ENCODE measurements at places on chromosomes 5 and 9. TPM values are rescaled to one million over a fixed set of nuclear protein-coding genes. Genes with fewer than 3 reads are reported as not detected.

DNA sequence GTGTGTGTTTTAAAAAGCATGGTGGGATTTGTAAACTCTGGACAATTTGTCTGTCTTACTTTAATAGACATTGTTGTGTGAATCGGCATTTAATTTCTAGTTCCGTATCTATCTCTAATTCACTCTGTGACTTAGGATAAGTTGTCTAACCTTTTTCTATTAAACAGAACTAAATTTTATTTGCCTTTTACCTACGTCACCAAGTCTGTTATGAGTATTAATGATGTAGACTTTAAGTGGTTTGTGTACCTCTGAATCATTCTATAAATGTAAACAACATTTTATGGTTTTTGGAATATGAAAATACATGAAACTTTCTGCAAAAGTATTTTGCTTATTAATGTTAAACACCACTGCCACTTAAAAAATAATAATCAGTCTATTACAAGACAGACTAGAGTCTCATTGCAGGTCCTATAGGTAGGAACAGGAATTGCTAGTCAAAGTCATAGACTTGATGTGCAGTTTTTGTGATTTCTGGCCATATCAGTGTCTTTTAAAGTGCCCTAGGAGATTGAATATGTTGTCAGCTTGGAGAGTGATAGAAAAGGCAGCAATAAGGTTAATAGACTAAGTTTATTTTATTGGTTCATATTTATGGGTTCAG, 5.6 kb downstream of the RBM27 start:
- DNase-seq, result no peak

The LMNB1 gene
- 31.6 TPM for total RNA-seq

The MYORG gene
- 2.4 TPM for total RNA-seq

GRCh38 chr5:18487928-18488480, 853.7 kb downstream of the TAF11L14 start:
- H3K36me3 ChIP-seq, result no peaks in the 10 kb centered on the region
- peaks cover 7% of the 10 kb centered on the region for H3K4me1 ChIP-seq
- no peaks in the 10 kb centered on the region for H3K27me3 ChIP-seq
- DNase-seq, result no peak

The NTRK2 gene
- not detected for total RNA-seq

- no peak overlapping the region for H3K4me3 ChIP-seq
- no peak overlapping the region for H3K27ac ChIP-seq
- no peaks in the 10 kb centered on the region for H3K4me1 ChIP-seq
- H3K36me3 ChIP-seq, result no peaks in the 10 kb centered on the region
Observed at GRCh38 chr5:157159209-157159751, 6.8 kb downstream of the GARIN3 start.

The PHPT1 gene
- 173 TPM for total RNA-seq

- H3K4me3 ChIP-seq, result no peak overlapping the region
- peaks cover 68% of the 10 kb centered on the region for H3K27me3 ChIP-seq
- DNase-seq, result no peak
- no peaks in the 10 kb centered on the region for H3K36me3 ChIP-seq
Observed at GRCh38 chr9:93941493-93941892, 13.7 kb downstream of the BARX1 start.

- peaks cover 13% of the 10 kb centered on the region for H3K4me1 ChIP-seq
- peak; percentile 65 for DNase-seq
- H3K36me3 ChIP-seq, result peaks cover 7% of the 10 kb centered on the region
- no peaks in the 10 kb centered on the region for H3K27me3 ChIP-seq
Observed at GRCh38 chr5:73786043-73786831, 160.2 kb downstream of the ARHGEF28 start.

GRCh38 chr5:156942064-156942463, 21.0 kb downstream of the TIMD4 start:
- no peak for DNase-seq
- H3K4me1 ChIP-seq, result no peaks in the 10 kb centered on the region
- peaks cover 22% of the 10 kb centered on the region for H3K27me3 ChIP-seq
- H3K36me3 ChIP-seq, result no peaks in the 10 kb centered on the region
- H3K27ac ChIP-seq, result no peak overlapping the region

The FYB1 gene
- 0.32 TPM for total RNA-seq

The PTPN3 gene
- 6.3 TPM for total RNA-seq

DNA sequence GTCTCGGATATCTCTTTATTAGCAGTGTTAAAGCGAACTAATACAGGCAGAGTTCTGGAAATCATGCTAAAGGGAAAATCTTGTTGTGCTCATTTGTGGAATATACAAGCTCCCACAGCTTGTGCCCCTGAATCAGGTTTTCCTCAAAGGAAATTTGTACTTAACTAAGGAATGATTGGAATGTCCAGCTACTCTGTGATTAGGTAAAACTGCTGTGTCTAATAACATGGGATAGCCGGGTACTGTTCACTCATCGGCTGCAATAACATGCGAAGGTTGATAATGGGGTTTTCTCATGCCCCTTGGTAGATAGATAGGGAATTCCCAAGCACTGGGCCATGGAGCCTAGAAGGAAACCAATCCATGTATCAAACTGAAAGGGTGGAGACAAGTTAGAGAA, 306.7 kb downstream of the NR2F1-AS1 start:
- H3K27me3 ChIP-seq, result no peaks in the 10 kb centered on the region
- H3K4me1 ChIP-seq, result peaks cover 8% of the 10 kb centered on the region
- H3K36me3 ChIP-seq, result no peaks in the 10 kb centered on the region
- DNase-seq, result peak; percentile 31

- no peaks in the 10 kb centered on the region for H3K36me3 ChIP-seq
- H3K4me1 ChIP-seq, result no peaks in the 10 kb centered on the region
- H3K27ac ChIP-seq, result no peak overlapping the region
- no peak for DNase-seq
- H3K4me3 ChIP-seq, result no peak overlapping the region
Observed at GRCh38 chr5:131229623-131230022, 34.2 kb upstream of the CDC42SE2 start.

The PAEP gene
- not detected for total RNA-seq

The INSL4 gene
- total RNA-seq, result not detected

- H3K27ac ChIP-seq, result peak overlapping the region; percentile 100
- peak overlapping the region; percentile 98 for H3K4me3 ChIP-seq
- H3K4me1 ChIP-seq, result peaks cover 10% of the 10 kb centered on the region
Observed at GRCh38 chr9:136481558-136481957, 1.3 kb downstream of the SEC16A start.

DNA sequence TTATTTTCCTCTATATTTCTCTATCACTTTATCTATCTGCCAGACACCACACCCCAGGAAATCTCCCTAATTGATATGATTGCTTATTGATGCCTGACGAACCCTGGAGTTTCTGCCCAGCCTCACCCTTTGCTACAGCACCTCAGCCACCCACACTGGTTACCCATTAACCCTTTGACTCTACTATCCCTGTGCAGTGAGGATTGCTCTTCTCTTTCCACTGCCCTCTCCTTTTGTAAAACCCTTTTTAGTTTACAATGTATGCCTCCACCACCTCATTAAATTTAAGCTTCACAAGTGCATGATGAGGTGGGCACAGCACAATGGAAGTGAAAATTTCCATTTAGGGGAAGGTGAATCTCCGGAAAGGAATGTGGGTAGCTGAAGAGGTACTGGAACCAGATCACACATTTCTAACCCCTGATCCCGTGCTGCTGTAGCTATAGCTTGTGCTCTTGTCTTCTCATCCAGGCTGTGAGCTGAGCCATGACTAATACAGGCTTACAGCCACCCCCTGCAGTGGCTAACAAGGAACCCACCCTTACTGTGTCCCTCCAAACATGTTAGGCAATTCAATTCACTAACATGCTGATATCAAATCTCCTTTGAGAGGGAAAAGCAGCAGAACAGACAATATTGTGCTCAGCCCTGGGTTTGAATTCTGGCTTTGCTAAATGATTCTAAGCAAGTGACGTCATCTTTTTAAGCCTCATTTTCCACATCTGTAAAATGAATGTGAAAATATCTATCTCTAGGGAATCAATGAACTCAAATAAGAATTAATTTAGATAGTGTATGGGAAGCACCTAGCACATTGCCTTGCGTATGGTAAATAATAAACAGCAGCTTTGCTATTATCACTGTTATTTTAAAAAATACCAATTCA, 186.9 kb upstream of the TRIM32 start:
- H3K27me3 ChIP-seq, result no peaks in the 10 kb centered on the region
- no peak overlapping the region for H3K4me3 ChIP-seq
- peaks cover 25% of the 10 kb centered on the region for H3K4me1 ChIP-seq
- no peaks in the 10 kb centered on the region for H3K36me3 ChIP-seq
- DNase-seq, result peak; percentile 90
- no peak overlapping the region for H3K27ac ChIP-seq

- H3K4me3 ChIP-seq, result no peak overlapping the region
- no peaks in the 10 kb centered on the region for H3K36me3 ChIP-seq
- no peaks in the 10 kb centered on the region for H3K4me1 ChIP-seq
- H3K27me3 ChIP-seq, result peaks cover 52% of the 10 kb centered on the region
- DNase-seq, result no peak
Observed at GRCh38 chr5:84130006-84130580, 254.6 kb downstream of the EDIL3 start.

DNA sequence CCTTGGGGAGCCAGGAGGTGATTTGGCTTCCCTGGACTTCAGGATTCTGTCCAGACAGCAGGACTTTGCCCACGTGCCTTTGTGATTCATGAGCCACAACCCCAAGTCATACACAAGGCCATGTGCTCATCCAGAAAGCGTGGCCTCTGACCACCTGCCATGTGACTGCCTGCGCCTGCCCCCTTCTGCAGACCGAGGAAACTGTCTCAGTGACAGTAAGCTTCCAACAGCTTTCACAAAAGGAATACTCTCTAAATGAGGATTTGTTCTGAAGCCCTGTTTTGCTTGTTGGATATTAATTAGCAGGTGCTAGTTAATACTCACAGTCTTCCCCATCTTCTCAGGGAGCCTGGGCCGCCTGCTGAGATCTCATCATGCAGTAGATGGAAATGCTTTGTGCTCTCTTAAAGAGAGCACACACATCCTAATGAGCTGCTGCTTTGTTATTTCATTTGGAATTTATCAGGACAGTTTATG, 36.9 kb upstream of the ANGPTL2 start:
- H3K4me3 ChIP-seq, result no peak overlapping the region
- no peak overlapping the region for H3K27ac ChIP-seq
- H3K4me1 ChIP-seq, result peaks cover 25% of the 10 kb centered on the region
- DNase-seq, result peak; percentile 69

DNA sequence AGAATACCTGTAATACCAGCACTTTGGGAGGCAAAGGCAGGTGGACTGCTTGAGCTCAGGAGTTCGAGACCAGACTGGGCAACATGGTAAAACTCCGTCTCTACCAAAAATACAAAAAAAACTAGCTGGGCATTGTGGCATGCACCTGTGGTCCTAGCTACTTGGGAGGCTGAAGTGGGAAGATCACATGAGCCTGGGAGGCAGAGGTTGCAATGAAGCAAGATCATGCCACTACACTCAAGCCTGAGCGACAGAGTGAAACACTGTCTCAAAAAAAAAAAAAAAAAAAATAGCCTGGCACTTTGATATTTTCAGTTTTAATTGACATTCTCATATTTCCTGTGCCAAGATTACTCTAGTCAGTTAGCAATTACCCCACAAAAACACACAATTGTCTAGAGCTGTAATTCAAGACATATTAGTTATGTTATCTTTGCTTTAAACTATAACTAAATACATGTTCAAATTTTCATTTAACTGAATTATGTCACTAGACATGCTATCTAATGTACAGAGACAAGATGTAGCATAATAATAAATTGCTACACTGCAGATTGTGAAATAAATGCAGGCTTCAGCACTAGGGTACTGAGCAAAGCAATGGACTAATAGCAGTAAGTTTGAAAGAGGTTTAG, 378.2 kb upstream of the GRAMD2B start:
- no peak overlapping the region for H3K4me3 ChIP-seq
- H3K36me3 ChIP-seq, result no peaks in the 10 kb centered on the region
- no peaks in the 10 kb centered on the region for H3K27me3 ChIP-seq
- H3K4me1 ChIP-seq, result no peaks in the 10 kb centered on the region
- H3K27ac ChIP-seq, result no peak overlapping the region

DNA sequence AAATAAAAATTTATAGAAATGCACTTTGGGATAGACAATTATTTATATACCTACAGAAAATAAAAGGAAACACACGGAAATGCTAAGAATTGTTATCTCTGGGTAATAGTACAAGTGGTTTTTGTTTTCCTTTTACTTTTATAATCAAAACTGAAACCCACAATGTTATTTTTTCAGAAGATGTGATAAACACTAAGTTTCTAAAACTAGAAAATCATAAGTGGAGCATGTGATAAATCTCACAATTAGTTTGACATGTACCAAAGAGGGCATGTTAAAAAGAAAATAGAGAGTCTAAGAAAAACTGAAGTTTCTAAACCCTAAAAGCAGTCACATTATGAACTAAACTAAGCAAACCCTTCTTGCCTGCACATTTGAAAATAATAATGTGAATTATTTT, 61.1 kb downstream of the OXCT1 start:
- no peak overlapping the region for H3K4me3 ChIP-seq
- no peaks in the 10 kb centered on the region for H3K27me3 ChIP-seq

DNA sequence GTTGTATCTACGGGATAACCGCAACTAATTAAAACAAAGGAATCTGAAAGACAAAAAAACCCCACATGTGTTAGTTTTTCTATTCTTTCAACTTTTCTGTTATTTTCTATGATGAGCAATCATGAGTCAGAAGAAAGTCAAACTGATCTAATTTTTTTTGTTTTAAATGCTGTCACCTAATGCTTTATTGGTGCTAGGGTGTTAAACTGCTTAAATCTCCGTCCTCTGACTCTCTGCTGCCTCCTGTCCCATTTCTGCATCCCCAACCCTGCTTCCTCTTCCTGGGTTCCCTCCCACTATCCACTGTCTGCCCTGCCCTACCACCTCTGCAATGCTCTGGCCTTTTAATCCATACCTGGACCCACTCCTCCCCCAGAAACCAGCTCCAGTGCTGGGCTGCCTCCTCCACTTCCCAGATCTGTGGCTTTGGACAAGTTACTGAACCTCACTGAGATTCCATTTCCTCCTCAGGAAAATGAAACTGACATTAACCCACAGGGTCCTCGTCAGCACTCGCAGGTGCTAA, 15.7 kb downstream of the PTPN3 start:
- no peak for DNase-seq
- H3K27ac ChIP-seq, result peak overlapping the region; percentile 13
- H3K36me3 ChIP-seq, result peaks cover 6% of the 10 kb centered on the region
- no peaks in the 10 kb centered on the region for H3K27me3 ChIP-seq
- H3K4me1 ChIP-seq, result peaks cover 26% of the 10 kb centered on the region

DNA sequence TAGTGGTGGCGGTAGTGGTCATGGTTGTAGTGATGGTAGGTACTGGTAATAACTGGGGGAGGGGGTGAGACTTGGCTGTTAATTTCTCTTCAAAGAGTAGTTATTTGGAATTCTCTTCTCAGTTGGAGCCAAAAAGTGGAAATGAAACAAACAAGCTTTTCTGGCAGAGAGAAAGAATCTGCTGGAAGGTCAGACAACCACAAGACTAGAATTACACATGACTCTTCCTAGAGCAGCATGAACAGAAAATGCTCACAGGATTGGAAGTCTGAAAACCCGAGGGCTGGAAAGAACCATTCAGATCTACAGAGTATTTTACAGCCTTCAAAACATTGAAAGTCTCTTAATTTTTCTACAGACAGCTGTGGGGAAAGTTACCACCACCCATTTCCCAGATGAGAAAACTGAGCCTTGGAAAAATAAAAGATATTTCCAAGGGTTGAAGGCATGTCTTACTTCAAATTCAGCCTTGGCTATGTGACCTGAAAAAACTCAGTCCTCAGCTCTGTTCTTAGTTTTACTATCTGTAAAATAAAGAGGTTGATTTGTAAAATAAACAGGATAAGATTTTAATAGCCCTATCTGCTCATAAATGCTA, 42.9 kb upstream of the TRIM32 start:
- no peak overlapping the region for H3K27ac ChIP-seq
- H3K36me3 ChIP-seq, result no peaks in the 10 kb centered on the region
- no peaks in the 10 kb centered on the region for H3K27me3 ChIP-seq
- no peak overlapping the region for H3K4me3 ChIP-seq
- H3K4me1 ChIP-seq, result peaks cover 6% of the 10 kb centered on the region

- H3K36me3 ChIP-seq, result peaks cover 4% of the 10 kb centered on the region
- peaks cover 50% of the 10 kb centered on the region for H3K27me3 ChIP-seq
- H3K4me1 ChIP-seq, result no peaks in the 10 kb centered on the region
- no peak for DNase-seq
- no peak overlapping the region for H3K4me3 ChIP-seq
- H3K27ac ChIP-seq, result no peak overlapping the region
Observed at GRCh38 chr5:76403766-76404222, 709 bp downstream of the IQGAP2 start.

The CRHBP gene
- not detected for total RNA-seq
